ENCODE measurements at places on chromosomes 1 and 21.

DNA sequence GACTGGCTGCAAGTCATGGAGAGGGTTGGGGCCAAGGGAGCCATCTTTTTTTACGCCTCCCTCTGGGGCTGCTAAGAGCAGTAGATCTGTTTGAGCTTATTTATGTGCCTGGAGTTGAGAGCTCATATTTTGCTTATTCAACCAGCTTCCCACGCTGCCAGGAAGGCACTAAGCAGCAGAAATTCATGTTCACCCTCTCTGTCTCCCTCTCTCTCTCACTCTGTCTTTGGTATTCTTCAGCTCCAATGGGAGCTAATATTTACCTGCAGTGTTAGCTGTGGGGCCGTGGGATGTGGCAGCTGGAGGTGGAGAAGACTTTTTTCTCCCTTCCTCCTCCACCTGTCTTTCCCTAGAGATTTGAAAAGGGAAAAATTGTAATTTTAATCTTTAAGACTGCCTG is 26.8 kb upstream of the CACNA1E start:
- DNase-seq = no peak

- DNase-seq = no peak
Measured at GRCh38 chr1:46406881-46407608, 12.9 kb downstream of the FAAH start.

- no peak for DNase-seq
Measured at GRCh38 chr1:211135342-211135950, 1.5 kb upstream of the KCNH1 start.

GRCh38 chr1:159188375-159188788 is 16.3 kb upstream of the ACKR1 start:
- no peak for DNase-seq

GRCh38 chr1:51957618-51958017 is 32.9 kb downstream of the RAB3B start:
- DNase-seq = no peak

DNA sequence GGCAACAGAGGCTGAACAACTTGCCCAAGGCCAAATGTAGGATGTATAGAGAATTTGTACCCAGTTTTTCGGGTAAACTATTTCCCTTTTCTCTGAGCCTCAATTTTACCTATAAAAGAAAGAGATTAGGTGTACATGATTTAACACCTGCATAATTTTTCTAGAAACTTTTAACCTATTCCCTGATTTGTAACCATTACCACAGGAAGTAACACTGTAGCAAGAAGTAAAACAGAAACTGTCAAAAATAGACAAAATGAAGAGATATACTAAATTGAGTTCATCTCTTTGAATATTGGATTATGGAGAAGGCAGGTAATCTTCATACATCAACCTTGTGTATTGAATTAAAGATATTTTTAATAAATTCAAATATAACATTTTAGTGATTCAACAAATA is 136.2 kb downstream of the ZC3H11B start:
- no peak for DNase-seq

DNA sequence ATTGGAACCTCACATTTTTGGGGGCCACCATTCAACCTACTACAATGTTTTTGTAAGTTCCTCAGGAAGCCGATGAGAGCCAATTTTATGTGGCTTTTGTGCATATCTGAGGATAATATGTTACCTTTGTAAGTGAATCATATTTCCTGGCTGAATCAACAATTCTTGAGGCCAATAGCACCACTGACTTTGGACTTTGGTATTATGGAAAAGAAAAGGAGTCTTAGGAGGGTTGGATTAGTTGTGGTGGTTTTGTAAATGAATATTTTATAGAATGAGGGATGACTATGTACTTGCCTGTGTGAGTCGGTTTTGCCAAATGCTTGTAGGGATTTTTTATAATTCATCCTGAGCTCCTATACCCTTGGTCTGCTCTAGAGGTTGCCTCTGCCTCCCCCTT is 181.5 kb upstream of the HMGB4 start:
- no peak for DNase-seq

DNA sequence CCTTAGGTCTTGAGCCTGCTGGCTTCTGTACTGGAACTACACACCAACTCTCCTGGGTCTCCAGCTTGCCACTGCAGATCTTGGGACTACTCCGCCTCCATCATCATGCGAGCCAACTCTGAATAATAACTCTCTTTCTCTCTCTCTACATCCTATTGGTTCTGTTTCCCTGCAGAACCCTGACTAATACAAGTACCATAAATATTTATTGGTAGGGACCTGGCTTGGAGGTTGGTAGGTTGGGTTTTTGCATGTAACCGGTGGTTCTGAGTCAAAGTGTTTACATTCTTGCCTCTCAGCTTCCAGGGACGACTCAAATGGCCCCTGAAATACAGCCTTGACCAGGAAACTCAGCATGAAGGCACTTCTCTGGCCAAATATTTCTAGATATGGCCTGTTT is 110.4 kb downstream of the KCND3 start:
- no peak for DNase-seq

DNA sequence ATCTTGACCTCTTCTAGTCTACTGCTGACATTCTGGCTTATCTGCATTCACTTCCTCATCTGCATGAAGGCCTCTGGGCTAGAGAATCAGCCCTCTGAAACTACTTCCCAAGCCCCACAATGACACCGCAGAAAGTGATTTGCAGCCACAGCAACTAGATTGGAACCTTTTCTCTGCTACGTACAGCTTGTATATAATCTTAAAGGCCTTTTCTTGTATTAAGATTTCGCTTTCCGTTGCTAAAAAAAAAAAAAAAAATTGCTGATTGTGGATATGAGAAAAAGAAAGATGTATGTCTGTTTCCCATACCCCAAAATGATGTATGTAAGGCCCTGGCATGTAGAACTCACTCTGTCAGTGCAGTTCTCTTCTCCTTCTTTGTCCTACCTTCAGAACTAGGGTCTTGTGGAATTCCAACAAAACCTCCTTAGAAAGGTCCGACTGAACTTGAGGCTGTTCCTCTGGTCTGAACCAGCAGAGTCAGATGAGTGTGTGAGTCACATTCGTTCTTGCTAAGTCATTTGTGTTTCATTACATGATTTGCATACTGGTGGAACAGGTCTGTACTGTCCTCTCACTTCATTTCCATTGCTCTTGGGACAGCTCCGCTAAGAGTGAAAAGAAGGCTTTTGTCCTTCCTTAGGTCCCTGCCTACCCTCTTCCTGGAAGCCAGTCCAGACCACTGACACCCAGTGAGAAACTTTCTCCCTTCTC is 62.7 kb downstream of the PLPP3 start:
- DNase-seq = no peak
